ENCODE measurements at places on chromosomes 2 and 18.

DNA sequence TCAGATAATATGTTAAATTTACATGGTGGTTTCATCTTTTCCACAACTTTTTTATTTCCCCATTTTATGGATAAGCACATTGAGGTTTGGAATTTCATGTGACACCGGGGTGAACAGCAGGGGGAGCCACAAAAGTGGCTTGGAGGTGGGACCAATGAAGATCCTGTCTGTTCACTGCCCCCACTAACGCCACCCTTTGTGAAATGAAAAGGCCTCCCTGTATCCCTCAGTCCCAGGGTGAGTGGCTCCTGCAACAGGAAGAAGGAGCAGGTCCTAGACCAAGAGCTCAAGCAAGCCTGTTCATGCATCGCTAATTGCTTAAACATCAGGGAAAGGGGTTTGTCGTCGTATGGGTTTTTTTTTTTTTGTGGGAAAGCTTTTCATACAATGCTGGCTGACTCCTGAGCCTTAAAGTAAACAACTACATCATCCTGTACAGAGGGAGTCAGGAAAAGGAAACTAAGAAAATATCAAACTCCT is 267.8 kb upstream of the EPAS1 start:
- DNase-seq: peak; percentile 1

DNA sequence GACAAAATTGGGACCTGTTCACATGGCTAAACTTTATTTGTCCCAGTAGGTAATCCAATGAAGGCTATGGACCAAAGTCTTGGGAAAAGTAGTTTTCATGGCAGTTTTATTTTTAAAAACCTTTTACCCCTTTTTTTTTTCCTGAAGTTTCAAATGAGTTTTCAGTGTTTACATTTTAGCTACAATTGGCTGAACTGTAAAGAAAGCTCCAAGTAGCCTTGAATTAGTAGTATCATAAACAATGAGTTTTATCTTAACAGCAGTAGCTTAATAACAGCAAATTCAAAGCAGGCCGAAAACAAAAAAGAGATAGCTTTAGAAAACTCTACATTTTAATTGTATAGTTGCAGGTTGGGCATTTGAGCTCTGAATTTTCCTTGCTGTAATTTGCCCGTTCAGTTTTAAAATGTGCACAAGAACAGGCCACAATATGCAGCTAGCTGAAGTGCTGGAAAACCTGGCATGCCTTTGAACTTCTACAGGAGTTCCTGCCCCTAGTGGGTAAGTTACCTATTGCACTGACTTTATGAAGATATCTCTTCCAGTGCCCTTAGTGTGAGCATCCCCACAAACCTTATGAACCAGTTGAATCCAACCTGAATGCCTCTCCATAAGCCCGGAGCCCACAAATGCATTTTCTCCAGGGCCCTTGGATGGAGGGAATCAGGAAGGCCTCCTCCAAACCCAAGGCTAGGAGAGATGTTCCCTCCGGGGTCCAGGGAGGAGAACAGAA is 106.7 kb downstream of the XRCC5 start:
- no peak for DNase-seq

DNA sequence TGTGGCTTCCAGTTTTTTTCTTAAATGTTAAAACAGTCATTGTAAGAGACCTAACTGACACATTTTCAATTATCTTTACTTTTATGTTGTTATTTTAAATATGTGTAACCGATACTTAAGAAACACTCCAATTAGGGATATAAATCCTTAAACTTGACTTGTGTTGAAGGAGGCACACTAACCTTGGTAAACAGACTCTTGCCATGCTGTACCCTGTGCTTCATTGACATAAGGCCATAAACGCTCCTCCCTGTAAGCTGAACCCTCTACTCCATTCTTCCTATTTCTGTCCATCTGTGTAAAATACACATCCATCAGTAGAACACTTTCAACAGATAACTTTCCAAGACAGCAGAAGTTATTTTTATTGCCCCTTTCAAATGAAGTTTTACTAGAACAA is 780.5 kb upstream of the FAM98A start:
- no peak for DNase-seq

DNA sequence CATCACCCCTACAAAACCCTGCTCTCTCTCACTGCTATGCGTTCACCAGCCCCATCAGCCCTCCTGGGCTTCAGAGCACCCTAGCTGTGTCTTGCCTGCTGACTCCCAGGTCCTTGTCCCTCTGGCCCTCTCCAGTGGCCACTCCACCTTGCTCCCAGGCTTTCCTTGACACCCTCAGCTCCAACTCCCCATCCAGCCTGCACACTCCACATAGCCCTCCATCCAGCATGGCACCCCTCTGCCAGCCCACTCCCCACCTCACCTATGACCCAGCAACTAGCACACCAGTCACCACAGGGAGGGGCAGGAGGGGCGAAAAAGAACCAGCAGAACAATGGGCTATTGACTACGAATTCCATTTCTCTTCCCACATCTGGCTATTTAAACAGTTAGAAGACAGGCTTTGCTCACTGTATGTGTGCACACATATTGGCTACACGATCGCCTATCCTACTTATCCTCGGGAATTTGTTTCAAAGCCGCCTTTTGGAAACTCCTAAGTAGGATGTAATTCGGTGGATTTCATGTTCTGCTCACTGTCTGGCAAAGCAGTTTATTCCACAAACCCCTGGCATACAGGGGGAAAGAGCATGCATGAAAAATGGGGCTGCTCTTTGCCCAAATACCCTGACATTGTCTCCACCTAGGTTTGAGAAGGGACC is 195.3 kb downstream of the SMAD2 start:
- DNase-seq: no peak

DNA sequence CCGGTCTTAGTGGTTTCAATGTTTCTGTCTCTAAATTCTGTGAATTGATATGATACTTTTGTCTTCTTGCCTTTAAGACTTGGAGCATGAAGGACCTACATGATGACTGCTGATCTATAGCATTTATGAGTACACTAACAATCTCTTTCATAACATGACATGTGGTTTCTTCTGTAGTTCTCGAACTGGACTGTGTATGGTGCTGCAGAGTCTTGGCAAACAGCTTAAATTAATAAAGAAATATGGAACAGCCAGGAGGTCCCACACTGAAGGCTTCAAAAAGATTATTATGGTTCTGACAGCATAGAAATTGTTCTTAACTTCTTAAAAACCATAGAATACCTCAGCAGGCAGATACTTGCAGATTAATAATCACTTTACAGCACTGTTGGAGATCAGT is 145.0 kb downstream of the DCC start:
- no peak for DNase-seq

DNA sequence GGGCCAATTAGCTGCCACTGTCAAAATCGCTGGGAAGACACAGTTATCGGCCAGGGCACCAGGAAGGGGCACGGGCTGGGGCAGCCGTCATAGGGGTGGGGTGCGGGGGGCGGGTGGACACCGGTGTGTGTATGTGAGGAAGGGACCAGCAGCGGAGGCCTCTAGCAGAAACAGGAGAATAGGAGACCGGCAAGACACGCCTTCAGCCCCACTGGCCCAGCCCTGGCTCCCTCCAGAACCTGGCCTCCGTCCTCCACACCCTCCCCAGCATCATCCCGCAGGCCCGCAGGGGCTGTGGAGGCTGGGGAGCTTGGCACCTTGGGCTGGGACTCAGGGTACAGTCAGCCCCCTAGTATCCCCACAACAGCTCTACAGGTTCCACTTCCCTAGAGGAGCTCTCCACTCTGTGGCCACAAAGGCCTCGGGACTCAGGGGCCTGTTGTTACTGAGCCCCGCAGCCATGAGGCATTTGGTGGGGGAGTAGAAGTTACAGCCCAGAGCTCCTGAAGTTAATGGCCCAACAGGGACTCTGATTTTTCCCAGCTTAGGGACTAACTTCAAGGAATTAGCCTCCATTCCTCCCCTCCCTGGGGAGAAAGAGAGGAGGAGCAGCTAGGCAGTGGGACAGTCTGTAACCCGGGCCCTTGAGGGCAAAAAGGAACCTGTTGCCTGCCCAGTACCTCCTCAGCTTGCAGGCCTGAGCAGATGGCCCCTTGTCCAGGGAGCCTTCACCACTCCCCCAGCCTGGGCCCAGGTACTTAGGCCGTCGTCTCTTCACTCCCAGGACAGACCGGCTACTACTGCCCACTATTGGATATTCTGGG is 19.9 kb downstream of the SH2D6 start:
- no peak for DNase-seq

GRCh38 chr2:241230435-241230834 is 42.0 kb downstream of the ANO7 start:
- DNase-seq: no peak

DNA sequence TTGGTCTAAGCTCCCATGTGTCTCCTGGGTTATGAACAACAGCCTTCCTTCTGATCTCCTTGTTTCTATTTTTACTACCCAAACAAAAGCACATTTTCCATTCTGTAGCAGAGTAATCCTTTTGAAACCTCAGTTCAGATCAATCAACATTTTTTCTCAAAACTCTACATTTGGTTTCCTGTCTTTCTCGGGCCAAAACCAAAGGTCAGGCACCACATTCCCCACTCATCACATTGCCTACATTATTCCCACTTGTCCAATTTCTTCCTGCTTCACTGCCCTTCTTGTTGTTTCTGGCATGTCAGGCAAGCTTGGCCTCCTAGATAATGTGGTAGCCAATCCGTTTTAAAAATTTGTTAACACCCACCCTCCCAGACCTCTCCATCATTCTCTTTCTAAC is 196.8 kb downstream of the PPP1R1C start:
- DNase-seq: no peak

- DNase-seq: no peak
Measured at GRCh38 chr2:196239622-196240587, 68.5 kb upstream of the STK17B start.

DNA sequence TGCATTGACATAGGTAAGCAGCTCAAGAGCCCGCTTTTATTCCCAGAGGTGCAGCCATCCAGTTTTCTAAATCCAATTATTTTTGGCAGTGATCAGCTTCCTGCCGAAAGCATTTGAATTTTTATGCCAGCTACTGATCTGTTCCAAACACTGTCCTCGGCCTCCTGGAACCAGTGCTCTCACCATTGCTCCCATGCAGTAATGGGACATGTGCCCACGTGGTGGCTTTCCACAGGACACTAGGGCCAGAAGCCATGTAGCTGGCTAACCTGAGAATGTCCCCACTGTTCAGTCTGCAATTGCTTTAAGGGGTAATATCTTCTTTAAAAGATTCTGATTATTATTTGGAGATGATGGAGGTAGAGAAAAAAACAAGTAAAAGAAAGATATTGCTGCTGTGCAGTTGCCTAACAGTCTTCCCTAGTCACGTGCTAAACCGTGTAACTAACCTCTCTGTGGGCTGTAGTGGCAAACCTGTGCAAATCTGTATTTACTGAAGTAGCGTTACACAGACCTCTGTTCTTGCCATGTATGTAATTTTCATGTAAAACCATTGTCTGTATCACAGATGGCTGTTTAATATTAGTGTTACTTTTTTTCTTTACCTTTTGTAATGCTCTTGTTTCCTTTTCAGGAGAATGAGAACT is 13.0 kb downstream of the GRHL1 start:
- no peak for DNase-seq

DNA sequence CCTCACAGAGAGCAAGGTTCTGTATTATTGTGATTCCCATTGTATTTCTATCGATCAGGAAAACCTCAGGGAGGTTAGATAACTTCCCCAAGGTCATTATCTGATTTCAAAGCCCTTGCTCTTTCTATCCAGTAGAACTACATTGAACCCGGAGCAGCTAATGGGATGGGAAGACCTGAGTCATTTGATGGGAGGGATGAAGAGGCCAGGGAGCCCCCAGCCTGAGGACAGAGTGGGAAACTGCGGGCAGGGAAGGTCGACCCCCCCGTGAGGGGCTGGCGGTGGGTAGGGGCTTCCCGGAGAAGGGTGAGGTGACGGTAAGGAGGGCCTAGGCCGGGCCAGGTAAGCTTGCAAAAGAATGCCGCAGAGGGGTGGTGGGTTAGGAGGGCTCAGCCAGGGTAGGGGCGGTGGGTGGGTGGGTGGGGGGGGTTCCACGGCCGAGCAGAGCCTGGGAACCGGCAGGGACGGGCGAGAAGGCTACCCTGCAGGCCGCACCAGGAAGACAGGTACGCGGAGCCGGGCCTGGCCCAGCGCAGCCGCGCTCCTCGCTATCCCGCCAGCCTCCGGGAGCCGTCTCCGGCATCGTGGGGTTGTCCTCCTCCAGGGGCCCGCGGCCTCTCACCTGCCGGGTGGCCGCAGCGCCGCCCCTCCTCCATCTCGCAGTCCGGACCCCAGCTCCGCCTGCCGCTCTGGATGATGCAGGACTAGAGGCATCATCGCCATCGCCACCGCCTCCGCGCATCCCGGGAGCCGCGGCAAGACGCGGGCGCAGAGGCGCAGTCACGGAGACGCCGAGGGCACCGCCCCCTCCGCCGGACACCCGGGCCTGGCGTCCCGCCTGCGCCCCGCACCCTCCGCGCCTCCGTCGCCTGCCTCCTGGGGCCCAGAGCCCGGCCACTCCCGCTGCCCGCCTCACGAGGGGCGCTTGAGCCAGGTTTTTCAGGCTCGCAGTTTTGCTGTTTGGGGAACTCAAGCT is at the start of gene GPR75:
TSS of gene GPR75 (minus strand) at position 762 of the 976 bp plus-strand sequence. CDS start 5,211 bp downstream, outside the sequence.
- no peak for DNase-seq

- no peak for DNase-seq
Measured at GRCh38 chr18:64799376-64799775, 650.5 kb upstream of the LINC00305 start.

- no peak for DNase-seq
Measured at GRCh38 chr2:239024226-239024625, 176.3 kb downstream of the TWIST2 start.

GRCh38 chr18:51447351-51448342 is 250.2 kb upstream of the MEX3C start:
- DNase-seq: no peak

DNA sequence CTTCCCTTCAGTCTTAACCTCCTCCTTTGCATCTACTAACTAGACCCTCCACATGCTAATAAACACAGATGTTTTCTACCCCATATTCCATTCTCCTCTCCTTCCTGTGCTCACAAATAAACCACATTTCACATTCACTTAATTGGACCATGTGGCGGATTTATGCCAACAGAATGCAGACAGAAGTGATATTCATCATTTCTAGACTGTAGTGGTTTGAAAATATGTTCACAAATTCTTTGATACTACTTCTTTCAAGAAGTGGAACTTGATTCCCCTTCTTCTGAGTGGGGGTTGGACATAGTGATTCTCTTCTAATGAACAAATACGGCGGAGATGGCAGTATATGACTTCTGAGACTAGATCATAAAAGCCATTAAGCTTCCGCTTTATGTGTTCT is 73.5 kb upstream of the SPTBN1 start:
- DNase-seq: no peak

All from NCI-H2029 treated with DMSO at 0.1 percent for 48 hours (cell line).